ENCODE measurements at places on chromosomes 7 and 10. TPM values are rescaled to one million over a fixed set of nuclear protein-coding genes. Genes with fewer than 3 reads are reported as not detected.

DNA sequence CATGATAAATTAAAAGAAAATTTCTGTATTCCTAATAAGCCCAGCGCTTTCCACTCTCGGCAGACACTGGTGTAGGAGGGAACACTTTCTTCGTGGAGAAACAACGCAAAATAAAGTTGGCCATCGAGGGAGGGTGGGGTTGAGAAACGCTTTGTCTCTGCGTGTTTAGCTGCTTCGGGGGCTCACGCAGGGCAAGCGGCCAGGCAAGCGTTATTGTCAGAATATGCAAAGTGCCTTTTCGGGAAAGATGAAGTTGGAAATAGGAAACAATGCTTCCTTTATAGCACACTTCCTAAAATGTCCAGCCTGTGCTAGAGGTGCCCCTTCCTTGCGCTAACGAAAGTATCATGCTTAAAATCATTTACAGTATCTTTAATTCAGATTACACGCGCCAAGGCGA, 1.9 kb upstream of the EBF3 start:
- no peak for DNase-seq
- H3K36me3 ChIP-seq, result no peaks in the 10 kb centered on the region
- H3K27ac ChIP-seq, result no peak overlapping the region
- no peaks in the 10 kb centered on the region for H3K4me1 ChIP-seq

- H3K27me3 ChIP-seq, result peaks cover 1% of the 10 kb centered on the region
- no peaks in the 10 kb centered on the region for H3K36me3 ChIP-seq
- H3K27ac ChIP-seq, result no peak overlapping the region
Observed at GRCh38 chr10:78784546-78784945, 284.2 kb upstream of the ZMIZ1 start.

DNA sequence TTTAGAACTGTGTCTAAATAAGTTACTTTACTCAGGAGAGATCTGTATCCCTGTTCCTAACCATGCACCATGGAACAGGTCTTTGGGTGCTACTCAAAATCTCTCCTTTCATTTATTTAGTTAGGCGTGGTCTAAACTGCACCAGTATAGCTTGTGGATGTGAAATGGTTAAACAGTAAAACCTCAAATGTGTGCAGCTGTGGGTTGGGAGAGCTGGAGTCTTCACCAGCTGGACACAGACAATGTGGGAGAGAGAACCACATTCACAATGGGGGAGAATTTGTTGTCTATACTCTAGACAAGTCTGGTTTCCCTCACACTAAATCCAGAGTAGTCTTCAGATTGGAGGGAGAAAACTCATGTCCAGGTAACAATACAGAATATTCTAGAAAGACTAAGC, 31.2 kb upstream of the IKZF1 start:
- H3K4me3 ChIP-seq, result no peak overlapping the region
- H3K27ac ChIP-seq, result no peak overlapping the region
- H3K36me3 ChIP-seq, result no peaks in the 10 kb centered on the region
- no peak for DNase-seq

GRCh38 chr7:105019269-105019668, 5.3 kb downstream of the KMT2E start:
- H3K4me3 ChIP-seq, result no peak overlapping the region
- no peaks in the 10 kb centered on the region for H3K27me3 ChIP-seq
- DNase-seq, result no peak
- H3K36me3 ChIP-seq, result no peaks in the 10 kb centered on the region
- no peak overlapping the region for H3K27ac ChIP-seq

- no peaks in the 10 kb centered on the region for H3K36me3 ChIP-seq
- no peak overlapping the region for H3K4me3 ChIP-seq
- no peak overlapping the region for H3K27ac ChIP-seq
- no peaks in the 10 kb centered on the region for H3K4me1 ChIP-seq
- no peak for DNase-seq
Observed at GRCh38 chr7:23894892-23895569, 185.0 kb downstream of the STK31 start.

DNA sequence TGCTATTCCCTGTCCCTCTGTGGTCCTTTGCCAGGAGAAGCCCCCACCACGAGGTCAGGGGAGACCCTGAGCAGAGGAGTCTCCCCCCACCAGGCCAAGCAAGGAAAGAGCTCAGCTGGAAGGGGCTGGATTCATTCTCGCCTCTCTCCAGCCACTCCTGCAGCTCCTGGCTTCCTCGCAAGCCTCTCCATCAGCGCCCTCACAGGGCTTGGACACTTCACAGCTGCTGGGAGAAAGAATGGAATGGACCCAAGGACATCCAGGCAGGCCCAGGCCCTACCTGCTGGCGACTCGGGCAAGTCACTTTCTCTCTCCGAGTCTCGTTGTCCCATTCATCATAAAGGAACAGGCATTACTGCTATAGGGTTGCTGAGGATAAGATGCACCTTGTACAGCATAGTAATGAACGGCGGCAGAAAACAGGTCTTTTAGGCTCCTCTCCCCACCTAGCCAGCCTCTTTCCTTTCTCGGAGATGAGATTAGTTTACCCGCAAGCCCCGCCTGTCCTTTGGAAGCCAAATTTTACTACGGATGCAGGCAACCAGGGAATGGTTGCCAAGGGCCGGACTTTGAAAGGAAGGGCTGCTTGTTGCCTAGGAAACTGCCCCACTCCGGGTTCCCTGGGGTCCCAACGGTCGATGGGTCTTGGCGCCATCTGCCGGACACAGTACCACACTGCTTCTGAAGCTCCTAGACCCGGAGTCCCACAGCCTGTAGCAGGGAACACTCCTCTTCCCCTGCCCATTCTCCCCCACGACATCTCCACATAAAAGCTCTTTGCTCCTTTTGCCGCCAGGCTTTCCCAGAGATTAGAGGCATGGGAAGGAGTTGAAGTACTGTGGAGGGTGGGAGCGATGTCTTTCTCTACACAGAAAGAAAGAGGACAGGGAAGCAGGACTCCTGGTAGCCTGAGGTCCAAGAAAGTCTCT, 22.3 kb downstream of the IMPDH1 start:
- H3K4me1 ChIP-seq, result peaks cover 21% of the 10 kb centered on the region
- no peak overlapping the region for H3K27ac ChIP-seq
- H3K4me3 ChIP-seq, result no peak overlapping the region
- peak; percentile 68 for DNase-seq

- peak; percentile 61 for DNase-seq
- no peak overlapping the region for H3K27ac ChIP-seq
- H3K36me3 ChIP-seq, result no peaks in the 10 kb centered on the region
- peaks cover 27% of the 10 kb centered on the region for H3K4me1 ChIP-seq
Observed at GRCh38 chr10:21334891-21335696, 190.4 kb downstream of the SKIDA1 start.

- H3K27me3 ChIP-seq, result no peaks in the 10 kb centered on the region
- H3K4me3 ChIP-seq, result no peak overlapping the region
- H3K27ac ChIP-seq, result no peak overlapping the region
Observed at GRCh38 chr7:16318989-16319915, 102.1 kb downstream of the CRPPA start.

GRCh38 chr10:60172363-60172990, 217.2 kb downstream of the ANK3 start:
- no peak for DNase-seq
- no peaks in the 10 kb centered on the region for H3K36me3 ChIP-seq
- no peak overlapping the region for H3K4me3 ChIP-seq
- H3K27ac ChIP-seq, result no peak overlapping the region

- H3K4me1 ChIP-seq, result no peaks in the 10 kb centered on the region
- H3K27ac ChIP-seq, result no peak overlapping the region
- H3K36me3 ChIP-seq, result no peaks in the 10 kb centered on the region
- H3K27me3 ChIP-seq, result no peaks in the 10 kb centered on the region
Observed at GRCh38 chr10:81920213-81920829, 45.3 kb downstream of the NRG3 start.

DNA sequence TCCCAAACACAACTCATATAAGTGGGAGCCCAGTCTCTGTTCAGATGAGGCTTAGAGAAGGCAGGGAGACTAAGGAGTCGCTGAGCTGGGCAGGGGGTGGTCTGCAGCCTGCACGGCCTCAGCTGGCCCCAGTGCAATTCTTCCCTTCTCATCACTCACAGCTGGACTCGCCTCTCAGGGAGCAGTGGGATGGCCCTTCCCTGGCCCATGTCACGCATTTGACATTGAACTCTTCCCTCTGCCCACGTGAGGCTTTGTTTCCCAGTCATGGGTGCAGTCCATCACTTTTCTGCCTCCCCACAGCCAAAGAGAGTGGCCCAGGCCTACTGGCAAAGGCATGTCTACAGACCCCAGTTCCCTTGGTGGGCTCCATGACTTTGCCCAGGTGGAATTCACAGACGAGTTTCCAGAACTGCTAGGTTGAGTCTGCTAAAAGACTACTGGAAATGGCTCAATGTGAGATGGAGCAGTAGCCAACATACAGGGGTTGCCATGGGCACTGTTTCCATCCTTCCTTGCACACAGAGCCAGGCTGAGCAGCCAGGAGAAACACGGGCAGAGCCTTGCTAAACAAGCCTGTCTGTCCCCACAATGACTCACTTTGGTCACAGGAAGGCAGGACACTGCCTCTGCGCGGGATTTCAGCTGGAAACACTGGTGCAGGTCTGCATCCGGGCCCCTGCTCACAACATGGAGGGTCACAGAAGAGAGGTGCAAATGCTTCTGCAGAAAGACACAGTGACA, 90.1 kb downstream of the OAT start:
- no peak overlapping the region for H3K27ac ChIP-seq
- no peaks in the 10 kb centered on the region for H3K36me3 ChIP-seq
- H3K27me3 ChIP-seq, result peaks cover 1% of the 10 kb centered on the region
- no peak overlapping the region for H3K4me3 ChIP-seq
- DNase-seq, result no peak
- no peaks in the 10 kb centered on the region for H3K4me1 ChIP-seq

DNA sequence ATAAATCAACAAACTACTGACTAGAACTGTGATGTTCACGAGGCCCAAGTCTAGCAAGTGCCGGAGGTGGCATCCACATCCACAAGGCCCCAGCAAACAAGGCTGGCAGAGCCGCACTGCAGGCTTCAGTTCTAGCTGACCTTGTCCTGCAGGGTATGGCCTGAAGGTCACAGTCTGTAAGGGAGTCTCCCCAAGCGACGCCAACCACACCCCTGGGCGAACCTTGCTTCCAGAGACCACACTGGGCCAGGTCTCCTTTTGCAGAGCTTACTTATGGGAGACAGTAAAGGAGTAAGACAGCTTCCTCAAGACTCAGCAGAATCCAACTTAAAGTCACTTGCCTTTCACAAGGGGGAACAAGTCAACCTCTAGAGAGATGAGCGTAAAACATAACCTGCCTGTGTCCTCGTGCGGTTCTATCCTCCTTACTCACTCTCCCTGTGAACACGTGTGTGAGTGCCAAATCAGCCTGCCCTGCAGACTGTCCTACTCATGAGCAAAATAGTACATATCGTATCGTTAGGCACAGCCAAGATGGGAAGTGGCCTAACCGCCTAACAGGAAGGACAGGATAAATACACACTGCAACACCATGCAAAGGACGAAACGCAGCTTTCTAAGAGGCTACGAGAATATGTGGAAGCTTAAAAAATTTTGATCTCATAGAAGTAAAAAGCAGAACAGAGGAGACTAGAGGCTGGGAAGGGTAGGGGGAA, 22.7 kb downstream of the FAM53B start:
- no peak overlapping the region for H3K4me3 ChIP-seq
- DNase-seq, result no peak
- peaks cover 1% of the 10 kb centered on the region for H3K36me3 ChIP-seq
- H3K27ac ChIP-seq, result no peak overlapping the region

TMEM60 gene
- polyA plus RNA-seq, result 20.8 TPM

NXPH1 gene
- polyA plus RNA-seq, result not detected

LEP gene
- 0.04 TPM for polyA plus RNA-seq

ZNF488 gene
- 0.10 TPM for polyA plus RNA-seq

SPDYE8 gene
- not detected for polyA plus RNA-seq

TFEC gene
- polyA plus RNA-seq, result not detected

All from HepG2 (cell line).